ENCODE measurements at places on chromosomes 2 and 18. TPM values are rescaled to one million over a fixed set of nuclear protein-coding genes. Genes with fewer than 3 reads are reported as not detected.

Gene TUBA3E
- total RNA-seq, result not detected

Gene POTEE
- not detected for total RNA-seq

Gene OTX1
- 4.3 TPM for total RNA-seq

Gene OLA1
- total RNA-seq, result 166 TPM

Gene HS1BP3
- total RNA-seq, result 38.1 TPM

Gene TRPM8
- not detected for total RNA-seq

Gene TMEFF2
- under 0.01 TPM for total RNA-seq

All from tracheal epithelial cell (primary cell).